T-helper 9 cell (primary cell): ENCODE measurements at places on chromosomes 3 and 15.

DNA sequence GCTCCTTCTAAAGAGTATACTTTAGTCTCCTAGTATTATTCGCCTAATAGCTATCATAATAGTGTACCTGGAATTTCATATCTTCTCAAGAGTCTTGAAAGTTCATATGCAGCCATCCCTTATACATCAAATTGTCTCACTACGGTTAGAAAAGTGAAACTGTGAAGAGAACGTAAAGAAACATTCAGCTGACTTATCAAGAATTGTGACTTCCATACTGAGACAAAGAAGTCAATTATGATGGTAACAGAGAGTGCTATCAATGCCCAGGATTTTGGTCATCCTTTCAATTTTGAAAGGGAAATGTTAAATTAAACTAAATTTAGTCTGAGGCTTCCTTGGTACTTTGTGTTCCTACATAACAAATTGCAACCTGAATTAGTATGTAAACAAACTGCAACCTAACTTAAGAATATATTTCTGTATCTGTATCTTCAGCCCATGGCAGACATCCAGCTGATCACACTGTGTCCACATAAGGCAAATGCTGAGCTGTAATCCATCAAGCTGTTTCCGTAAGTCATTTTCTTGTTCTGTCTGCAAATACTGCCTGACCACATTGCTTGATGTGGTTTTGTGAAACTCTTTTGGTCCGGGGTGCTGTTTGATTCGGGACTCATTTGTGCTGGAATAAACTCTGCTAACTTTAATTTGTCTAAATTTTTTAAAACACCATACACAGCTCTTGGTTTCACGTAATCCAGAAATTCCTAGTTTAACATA lies 469.6 kb downstream of the SI start:
- no peak for DNase-seq

DNA sequence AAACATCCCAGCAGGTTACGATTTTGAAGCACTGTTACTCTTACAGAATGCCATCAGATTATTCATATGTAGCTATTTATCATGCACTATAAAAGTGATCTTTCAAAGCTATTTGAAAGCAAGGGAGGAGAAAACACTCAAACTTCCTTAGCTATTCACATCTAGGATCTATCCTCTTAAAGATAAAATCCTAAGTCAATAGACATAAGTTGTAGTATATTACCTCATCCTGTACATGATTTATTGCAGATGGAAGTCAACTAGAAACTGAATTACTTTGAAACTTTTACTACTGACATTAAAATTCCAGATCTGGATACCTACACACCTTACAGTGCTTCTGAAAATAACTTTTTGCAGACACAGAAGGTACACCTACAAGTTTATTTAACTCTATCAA lies 197.2 kb downstream of the MEIS2 start:
- no peak for DNase-seq

DNA sequence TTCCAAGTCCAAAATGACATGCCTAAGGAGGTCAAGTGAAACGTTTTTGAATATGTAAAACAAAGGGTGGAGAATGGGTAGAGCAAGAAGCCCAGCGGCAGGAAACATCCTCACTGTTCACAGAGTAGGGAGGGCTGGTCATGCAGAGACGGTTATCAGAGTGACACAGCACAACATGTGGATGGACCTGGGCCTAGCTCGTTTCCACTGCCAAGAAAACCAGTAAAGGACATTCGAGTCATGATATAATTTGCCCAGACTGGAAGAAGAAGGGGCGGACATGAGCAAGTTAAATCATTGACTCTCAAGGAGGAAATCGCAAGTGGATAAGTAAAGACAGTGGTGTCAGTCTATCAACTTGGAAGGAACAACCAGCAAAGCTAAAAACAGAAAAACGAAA lies 89.3 kb downstream of the LRIG1 start:
- no peak for DNase-seq

DNA sequence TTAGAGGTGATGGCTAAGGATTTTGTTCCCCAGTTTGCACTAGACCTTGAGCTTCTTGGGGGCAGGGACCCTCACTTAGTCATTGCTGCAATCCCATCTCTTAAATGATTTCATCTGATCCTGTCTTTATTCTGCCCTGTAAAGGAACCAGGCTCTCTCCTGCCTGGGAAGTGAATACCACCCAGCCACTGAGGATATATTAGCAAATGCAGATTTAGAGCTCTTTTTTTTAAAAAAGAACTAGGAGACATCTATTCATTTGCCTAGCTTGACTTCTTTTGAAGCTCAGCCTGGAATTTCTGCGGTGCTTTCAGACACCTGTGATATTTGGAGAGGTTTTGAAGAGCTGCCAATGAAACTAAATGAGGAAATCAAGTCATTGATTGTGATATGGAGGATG lies 41.8 kb downstream of the CA12 start:
- no peak for DNase-seq

DNA sequence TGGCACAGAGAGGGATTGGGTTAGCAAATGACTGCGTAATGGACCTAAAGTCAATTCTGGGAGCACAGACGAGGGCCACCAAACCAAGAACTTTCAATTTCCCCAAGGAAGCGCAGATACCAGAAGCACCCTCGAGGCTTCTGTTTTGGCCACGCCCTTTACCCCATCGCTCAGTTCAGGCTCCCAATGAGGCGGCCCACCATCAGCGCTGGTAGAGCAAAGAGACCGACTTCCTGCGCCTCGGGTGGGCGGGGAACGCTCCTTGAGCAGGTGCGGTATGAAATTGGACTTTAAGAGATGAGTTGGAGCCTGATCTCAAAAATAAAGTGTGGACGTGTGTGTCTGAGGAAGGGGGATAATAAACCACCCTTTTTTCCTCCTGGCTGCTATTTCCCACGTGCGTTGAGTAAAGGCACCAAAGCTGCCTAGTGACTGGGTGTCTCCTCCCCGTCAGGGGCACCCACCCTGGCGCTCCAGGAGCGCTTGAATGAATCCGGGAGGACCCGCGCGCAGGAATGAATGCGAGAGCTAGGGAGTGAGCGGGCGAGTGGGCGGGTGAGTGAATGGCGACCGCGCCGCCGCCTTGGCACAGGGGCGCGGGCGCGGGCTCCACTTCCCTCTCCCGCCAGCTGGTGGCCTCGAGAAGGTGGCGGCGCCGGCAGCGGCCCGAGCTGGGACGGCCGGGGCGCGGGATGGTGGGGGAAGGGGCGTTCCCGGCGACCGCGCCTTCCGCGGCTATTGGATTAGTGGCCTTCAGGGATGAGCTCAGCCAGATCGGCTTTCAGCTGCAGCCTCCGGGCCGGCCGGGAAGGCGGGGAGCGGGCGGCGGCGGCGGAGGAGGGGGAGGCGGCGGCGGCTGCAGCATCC lies at the start of gene SPSB4:
Gene SPSB4 (plus strand): TSS at position 772 of the 867 bp plus-strand sequence. CDS start 14,758 bp downstream, outside the sequence.
- no peak for DNase-seq

GRCh38 chr3:78972617-78973301 lies 795.0 kb downstream of the ROBO1 start:
- DNase-seq, result no peak

DNA sequence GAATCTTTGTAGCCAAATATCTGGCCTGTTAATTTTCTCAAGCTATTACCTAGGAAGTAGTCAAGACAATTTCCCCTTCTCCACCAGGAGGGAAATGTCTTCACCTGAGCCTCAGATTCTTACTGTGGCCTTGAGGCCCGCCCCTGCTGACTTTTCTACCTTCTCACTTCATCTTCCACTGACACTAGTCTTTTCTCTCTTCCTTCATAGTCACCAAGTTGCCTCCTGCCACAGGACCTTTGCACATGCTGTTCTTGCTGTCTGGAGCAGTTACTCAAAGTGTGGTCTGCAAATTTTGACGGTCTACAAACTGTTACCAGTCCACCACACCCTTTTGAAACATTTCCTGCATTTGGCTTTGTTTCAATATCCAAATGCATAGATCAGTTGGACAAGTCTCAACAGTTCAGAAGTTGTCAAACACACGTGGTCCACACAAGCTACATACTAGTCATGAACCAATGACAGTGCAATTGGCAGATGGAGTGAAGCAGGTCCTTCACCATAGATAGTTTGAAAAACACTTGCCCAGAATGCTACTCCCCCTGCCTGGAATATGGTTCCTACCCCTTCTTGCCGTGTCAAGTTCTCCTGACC lies 100.5 kb downstream of the OSBPL10 start:
- no peak for DNase-seq

GRCh38 chr3:138854204-138854603 lies 19.5 kb upstream of the PIK3CB start:
- DNase-seq, result no peak

DNA sequence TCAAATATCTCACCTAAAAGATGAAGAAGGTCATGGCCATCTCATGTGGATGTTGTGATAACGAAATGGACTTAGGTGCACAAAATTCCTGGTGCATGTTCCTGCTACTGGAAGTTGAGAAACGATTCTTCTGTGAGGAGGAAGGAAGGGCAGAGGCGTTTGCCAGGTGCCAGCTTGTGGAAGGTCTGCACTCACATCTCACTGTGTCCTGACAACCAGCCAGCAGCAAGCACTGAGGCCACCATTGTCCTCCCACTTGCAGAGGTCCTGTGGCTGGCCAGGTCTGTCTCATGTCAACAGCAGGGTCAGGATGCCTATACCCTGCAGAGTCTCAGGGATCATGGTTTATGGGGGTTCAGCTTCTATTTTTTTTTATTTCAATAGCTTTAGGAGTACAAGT lies 3.7 kb downstream of the FAM240A start:
- DNase-seq, result no peak
